ENCODE measurements at places on chromosomes 3 and 15. TPM values are rescaled to one million over a fixed set of nuclear protein-coding genes. Genes with fewer than 3 reads are reported as not detected.

ADAMTS9 gene
- 185 TPM for total RNA-seq

GOLGA8R gene
- total RNA-seq, result 15.6 TPM

TEX55 gene
- total RNA-seq, result not detected

SGO1 gene
- 0.31 TPM for total RNA-seq

KCNAB1 gene
- total RNA-seq, result 6.2 TPM

RMDN3 gene
- 38.3 TPM for total RNA-seq

DNA sequence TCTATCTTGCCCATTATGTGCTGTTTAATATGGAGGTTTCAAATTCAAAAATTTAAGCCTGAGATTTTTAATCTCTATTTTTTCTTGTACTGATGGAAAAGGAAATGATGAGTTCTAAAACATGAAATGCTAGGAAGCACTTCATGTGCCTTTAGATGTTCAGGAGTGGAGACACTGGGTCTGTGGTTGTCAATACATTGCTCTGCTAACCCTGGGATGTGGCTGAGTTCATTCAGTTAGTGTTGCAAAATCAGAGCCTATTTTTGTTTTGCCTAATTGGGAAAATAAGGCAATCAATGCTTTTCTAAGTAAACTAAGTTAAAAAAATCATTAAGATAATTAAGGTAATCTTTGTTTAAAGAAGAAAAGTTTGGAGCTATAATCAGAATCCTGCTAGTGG lies 83.1 kb downstream of the DIPK2A start:
- DNase-seq, result no peak

GRCh38 chr3:168051531-168052471 lies 43.9 kb downstream of the GOLIM4 start:
- DNase-seq, result no peak

GRCh38 chr3:152157337-152157736 lies 111.4 kb upstream of the MBNL1 start:
- no peak for DNase-seq

DNA sequence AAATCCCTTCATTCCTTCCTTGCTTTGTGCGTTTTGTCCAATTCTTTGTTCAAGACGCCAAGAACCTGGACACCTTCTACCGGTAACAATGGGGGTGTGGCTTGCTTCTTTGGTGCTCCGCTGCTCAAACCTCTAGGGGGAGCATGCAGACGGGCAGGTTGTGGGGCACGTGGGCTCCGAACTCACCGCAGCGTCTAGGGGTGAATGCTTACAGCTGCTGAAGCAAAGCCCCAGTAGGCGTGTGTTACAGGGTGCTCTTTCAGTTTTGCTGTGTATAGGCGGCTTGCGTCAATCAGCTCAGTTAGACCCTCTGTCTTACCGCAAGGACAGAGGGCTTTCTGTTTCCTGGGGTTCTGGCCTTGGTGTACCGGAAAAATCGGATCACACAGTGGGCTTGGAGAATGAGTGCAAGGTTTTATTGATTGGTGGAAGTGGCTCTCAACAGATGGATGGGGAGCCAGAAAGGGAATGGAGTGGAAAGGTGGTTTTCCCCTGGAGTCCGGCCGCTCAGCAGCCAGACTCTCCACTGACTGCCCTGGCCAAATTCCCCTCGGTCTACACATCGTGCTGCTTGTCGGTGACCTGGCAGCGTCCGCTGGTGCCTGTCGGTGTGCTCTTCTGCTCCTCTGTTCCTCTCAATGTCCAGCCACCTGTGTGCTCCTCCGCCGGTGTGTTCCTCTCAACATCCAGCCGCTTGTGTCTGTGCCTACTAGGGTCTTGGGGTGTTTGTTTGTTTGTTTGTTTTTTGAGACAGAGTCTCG lies 1.2 kb upstream of the LRRC34 start:
- no peak for DNase-seq

- DNase-seq, result no peak
Observed at GRCh38 chr3:188170461-188171459, 16.8 kb downstream of the LPP start.

DNA sequence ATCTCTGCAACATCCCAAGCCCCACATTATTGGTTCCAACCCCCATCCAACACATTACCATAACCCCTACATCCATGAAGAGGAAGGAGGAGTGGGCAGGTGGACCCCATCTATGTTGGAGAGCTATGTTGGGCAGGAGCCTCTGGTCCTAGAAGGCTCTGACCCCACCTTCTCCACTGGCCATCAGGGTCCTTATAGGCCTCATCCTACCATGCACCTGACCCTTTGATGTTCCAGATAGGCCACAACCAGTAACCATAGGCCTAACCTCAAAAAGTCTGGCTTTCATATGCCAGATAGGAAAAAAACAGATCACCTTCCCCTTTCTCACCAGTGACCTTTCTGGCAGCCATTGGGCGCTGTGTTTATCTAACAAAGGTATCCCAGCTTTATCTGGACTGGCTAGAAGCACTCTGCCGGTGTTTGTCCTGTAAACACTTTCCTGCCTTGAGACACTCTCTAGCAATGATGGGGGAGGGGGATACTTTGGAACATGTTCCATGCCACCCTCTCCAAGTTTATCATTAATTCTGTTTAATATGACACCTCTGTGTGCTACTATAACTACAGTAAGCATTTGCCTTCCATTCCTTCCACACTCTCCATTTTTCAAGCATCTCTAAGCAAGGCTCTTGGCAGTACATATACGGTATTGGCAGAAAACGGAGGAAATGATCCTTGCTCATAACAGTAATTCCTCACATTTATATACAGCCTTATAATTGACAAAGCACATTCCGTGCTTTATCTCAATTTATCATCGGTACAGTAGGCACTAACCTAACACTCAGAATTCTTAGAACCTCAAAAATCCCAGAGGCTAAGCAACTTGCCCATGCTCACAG lies 377.1 kb downstream of the VPS13C start:
- no peak for DNase-seq

DNA sequence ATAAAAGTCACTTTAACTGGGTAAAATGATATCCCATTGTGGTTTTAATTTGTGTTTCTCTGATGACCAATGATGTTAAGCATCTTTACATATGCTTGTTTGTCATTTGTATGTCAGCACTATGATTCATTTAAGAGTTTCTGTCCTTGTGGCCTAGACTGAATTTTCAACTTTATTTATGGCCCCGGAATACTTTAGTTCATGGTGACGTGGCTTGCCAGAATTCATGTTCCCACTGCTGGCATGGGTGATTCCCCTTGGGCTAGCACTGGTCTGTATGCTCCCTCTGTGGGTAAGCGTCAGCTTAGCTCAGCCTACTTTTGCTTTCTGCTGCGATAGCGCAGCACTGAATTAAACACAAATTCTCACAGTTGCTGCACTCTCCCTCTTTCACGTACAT lies 436.3 kb upstream of the SGO1 start:
- DNase-seq, result no peak

DNA sequence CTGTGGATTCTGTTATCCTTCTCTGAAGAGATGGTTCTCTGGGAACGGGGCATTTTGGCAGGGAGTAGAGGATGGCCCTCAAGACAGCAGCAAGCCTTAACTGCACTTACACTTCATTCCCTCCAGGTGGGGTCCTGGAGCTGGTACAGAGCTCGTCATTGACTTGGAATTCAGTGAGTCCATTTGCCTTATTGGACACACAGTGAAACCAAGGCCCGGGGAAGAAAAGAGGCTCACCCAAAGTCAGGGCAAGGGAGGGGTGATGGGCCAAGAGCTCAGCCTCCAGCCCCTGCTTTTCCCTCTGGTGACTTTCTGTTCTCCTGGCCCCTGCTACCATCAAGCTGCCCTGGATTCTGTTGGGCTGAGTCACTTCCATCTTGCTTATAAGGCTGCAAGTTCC lies 125.6 kb downstream of the ETFA start:
- DNase-seq, result no peak

DNA sequence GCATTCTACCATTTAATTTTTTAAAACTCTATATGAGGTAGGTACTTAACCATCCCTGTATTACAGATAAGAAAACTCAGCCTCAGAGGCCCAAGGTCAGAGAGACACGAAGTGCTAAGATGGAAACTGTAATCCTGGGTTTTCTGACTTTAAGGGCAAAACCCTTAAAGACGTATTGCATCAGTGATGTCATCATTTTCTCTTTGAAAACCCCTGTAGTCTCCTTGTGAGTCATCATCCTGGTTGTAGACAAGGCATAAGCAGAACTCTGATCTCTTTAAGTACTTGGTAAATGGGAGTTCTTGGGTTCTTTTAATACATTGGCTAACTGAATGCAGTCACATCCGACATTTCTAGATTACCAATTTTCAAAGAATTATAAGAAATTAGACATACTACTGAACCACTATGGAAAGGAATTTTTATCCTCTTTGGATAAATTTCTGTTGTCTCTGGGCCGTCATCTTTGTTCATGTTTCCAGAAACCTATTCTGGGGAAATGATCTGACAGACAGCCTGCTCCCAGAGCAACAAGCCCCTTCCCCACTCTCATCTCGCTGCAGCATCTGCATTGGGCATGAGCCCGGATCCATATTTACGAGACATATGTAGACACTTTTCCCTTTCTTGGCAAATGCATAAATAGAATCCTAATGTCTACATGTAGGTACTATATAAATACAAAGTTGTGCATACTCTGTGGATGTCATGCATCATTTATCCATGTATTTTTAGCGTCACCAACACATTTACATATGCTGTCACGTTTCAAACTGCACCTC lies 48.7 kb upstream of the MDFIC2 start:
- no peak for DNase-seq

DNA sequence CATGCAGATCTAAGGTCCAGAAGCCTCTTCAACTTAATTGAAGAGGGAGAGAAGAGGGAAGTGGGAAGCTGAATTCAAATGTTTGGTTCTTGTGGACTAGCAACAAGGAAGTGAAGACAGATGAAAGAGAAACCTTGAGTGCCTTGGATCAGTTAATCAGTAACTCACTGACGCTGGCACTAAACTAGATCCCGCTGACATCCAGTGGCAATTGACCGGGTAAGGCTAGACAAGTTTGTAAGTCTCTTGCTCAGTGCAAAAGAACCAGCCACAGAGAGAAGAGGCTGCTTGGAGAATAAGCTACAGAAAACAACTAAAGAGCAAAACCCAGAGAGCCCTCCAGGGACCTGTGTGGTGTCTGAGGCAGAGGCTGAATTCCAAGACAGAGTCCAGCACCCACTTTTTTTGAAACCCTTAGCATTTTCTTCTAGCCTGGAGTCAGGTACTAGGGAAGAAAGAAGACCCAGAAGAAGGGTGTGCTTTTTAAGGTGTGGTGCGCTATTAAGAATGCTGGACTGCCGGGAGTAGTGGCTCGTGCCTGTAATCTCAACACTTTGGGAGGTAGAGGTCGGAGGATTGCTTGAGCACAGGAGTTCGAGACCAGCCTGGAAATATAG lies 6.9 kb downstream of the PLCH1 start:
- no peak for DNase-seq

DNA sequence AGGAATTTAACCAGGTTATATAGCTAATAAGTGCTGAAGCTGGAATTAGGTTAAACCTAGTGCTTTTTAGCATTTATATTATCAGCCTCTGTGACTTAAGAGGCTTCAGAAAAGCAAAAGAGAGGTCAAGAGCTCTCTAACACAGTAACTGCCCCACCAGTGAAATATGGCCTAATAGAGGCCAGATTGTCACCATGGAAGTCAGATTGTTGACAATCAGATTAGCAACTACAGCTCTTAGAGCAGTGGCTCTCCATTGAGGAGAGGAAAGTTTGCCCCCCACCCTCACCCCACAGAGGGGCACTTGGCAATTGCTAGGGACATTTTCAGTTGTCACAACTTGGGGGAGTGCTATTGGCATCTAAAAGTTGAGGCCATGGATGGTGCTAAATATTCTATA lies 23.3 kb upstream of the LMOD3 start:
- no peak for DNase-seq

All from sciatic nerve (tissue), 2 donors.